Hematopoietic multipotent progenitor cell treated with erythropoietin and hydrocortisone succinate and interleukin-3 and kit ligand, for 8 days (in vitro differentiated cells): ENCODE measurements at places on chromosomes 1 and 21.

DNA sequence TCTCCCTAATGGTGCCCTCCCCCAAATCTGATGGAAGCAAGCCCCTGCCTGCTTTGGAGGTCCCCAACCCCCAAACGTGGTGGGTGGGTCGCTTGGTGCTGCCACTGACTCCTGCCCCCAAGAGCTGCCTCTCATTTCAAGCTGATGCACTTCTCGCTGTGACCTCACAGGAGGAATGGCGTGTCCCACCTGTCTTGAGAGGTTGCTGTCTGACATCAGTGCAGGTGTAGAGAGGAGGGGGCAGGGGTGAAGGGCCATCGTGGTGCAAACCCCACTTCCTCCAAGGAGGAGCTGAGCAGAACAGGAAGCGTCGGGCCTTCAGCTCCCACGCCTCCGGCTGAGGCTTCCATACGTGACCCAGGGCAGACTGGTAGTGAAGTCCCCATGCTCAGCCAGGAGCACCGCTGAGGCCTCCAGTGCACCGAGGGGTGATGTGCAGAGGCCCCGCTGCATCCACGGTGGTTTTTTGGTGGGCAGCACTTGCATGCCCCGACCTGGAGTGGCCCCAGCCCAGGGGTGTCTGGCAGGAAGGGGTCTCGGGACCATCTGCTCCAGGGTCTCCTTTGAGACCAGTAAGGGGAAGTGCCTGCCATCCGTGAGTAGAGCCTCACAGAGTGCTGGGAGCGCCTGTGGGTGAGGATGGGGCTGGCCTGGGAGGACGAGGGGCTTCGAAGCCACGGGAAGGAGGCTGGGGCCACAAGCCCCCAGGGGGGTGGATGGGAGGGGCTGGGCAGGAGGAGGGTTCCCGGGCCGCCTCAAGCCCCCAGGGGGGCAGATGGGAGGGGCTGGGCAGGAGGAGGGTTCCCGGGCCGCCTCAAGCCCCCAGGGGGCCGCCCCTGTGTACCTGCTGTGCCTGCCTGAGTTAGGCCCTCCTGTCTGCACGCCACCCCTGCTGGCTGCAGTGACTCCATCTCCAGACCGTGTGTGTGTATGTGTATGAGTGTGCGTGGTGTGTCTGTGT is 39.8 kb downstream of the WDR4 start:
- DNase-seq: no peak

DNA sequence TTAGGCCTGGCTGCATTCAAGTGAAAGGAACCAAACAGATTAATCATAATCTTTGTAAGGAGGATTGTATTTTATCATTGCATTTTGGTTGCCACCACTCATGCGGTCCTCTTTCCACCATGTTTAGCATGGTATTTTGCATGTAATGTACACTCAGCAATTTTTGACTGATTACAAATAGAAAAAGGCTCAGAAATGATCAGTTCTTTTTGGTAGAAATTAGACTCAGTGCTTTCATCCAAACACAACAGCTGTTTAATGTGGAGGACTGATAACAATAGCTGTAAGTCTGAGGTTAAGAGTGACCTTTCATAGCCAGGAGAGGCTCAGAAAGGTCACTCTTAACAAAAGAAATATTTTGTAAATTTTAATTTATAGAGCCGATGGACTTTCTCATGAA is 25.3 kb upstream of the DPH5 start:
- DNase-seq: peak; percentile 46

DNA sequence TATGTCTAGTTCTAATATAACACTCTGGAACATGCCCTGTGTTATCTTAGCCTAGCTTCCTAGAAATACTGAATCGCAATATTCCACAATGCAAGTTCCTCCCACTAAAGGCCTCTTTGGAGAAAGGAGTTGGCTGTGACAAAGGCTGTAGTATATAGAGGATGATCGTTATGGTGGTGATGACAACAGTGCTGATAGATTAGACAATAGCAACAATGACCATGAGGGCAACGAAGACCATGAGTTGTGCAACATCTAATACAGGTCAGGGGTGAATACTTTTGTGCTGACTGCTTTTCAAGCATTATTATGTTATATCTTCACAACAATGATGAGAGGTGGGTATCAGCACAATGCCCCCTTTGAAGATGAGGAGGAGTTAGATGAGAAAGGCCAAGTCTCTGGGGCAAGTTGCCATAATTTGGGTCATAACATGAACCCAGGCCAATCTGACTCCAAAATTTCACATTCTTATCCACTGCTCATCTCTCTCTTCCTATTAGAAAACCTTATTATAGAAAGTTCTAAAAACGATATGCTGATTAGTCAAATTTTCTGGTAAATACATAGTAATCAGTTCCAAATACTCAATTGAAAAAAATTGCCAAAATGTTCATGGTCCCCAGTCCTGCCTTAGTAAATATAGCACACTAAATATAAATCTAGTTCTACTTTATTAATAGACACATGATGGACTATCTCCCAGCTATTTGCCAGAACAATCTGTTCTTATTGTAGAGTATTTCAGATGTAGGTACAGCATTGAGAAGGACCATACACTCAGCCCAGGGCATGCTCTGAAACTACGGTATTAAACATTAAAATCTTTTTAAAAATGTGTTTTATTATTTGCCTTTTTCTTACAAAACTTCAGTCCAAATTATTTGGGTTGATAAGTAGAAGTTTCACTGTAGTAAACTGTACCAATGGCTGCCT is 37.5 kb downstream of the HIVEP3 start:
- DNase-seq: no peak

DNA sequence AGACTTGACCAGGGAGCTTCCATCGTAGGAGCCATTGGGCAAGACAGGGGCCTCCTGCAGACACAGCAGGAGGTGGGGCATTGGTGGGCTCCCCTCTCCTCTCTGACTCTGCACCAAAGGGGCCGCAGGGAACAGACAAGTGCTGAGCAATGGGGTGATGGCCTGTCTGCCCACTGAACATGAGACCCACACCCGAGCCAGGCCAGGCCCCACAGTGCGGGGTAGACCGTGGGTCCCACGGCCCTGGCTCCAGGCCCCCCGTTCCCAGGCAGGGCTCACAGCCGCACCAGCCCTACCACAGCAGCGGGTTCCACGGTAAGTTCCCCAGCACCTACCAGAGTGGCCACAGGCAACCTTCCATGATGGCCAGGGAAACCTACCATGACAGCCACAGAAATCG is 45.9 kb downstream of the CHD5 start:
- DNase-seq: no peak
